ENCODE measurements at places on chromosomes 4 and X.

- no peak for DNase-seq
Measured at GRCh38 chr4:148651991-148652390, 209.8 kb upstream of the NR3C2 start.

DNA sequence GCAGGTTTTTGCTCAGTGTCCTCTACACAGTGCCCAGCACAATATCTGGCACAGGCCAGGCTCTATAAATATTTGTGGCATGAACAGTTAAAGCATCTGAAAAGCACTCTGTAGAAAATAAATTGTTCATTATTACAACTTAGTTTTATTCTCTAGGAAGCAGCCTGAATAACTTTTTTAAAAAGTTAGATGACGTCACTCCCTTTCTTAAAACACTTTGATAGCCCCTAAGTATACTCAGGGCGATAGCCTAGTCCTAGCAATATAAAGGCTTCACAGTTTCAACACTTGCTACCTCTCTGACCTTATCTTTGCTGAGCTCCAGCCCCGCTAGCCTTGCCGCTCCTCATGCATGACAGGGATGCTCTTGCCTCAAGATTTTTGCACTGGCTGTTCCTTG, 80.6 kb downstream of the GPM6A start:
- DNase-seq: no peak

DNA sequence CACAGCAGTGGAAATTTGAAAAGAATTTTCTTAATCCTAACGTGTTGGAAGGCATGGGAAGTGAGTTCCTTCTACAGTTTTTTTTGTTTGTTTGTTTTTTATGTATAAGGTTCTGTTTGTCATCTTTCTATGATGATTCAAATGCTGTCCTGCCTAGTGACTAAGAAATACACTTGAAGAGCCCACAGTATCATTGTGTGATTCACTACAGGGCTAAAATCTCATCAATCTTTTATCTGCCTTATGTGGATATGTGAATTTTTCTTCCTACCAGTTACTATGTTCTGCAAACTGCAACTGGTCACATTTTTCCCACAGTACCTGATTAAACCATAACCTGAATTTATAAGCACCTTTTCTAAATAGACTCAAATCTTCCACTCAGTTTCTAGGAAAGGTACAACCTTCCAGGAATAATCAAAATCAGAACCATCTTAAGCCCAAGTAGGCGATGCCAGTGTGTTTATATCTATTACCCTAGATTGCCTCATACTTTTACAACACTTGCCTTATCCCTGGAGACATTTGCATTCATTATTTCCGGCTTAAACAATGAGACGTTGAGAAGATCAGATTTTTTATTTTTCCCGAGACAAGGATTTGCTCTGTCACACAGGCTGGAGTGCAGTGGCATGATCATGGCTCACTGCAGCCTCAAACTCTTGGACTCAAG, 214.6 kb upstream of the GALNT7 start:
- DNase-seq: no peak

GRCh38 chrX:94204524-94204923, 530.5 kb downstream of the FAM133A start:
- no peak for DNase-seq

GRCh38 chr4:97038146-97038516, 1105.1 kb downstream of the STPG2 start:
- DNase-seq: no peak

GRCh38 chr4:187606581-187606980, 389.0 kb upstream of the ZFP42 start:
- DNase-seq: peak; percentile 14

- no peak for DNase-seq
Measured at GRCh38 chr4:123748806-123749205, 352.2 kb downstream of the SPRY1 start.

DNA sequence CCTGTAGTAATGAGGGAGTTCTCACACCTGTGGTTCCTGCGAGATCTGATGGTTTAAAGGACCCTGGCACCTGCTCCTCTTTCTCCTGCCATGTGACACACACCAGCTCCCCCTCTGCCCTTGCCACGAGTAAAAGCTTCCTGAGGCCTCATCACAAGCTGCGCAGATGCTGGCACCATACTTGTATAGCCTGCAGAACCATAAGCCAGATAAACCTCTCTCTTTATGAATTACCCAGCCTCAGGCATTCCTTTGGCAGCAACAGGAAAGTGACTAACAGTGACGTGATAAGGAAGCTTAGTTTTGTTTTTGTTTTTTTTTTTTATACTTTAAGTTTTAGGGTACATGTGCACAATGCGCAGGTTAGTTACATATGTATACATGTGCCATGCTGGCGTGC, 130.9 kb downstream of the AFAP1 start:
- no peak for DNase-seq

GRCh38 chr4:138870737-138871554, 144.6 kb upstream of the NOCT start:
- DNase-seq: peak; percentile 53

DNA sequence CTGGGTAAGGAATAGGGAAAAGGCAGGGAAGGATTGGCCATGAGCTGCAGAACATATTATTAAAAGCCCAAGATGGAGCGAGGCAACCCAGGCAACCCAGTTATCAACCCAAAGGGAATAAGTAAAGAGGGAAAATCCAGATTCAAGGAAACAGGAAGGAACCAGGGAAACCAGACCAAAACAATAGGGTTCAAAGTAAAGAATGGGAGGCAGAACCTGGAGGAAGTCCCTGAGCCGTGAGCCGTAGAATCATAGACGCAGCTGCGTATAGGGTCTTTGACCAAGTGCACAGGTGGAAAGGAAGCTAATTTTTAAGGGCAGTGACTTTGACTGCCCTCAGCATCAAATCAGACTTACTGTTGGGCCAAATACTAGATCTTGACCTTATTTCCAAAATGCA, 98.5 kb upstream of the SRD5A3 start:
- no peak for DNase-seq

DNA sequence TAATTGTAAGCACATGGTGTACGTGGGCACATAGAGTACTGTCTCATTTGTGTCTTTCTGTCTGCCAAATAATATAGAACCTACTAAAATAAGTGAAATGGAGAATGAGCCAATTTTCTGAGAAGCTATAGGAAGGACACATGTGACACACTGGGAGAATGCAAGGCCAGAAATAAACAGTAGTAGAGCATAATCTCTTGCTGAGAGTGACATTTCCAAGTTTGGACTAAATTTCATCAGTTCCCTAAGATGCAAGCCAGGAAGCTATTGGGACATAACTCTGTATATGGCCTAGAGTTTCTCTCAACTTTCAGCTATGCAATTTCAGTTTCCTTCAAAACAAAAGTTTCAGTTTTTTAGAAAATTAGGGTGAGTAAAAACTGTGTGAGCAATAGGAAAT, 638.7 kb downstream of the PCDH18 start:
- DNase-seq: no peak

GRCh38 chrX:135275973-135276372, 24.1 kb downstream of the ETDA start:
- DNase-seq: no peak

DNA sequence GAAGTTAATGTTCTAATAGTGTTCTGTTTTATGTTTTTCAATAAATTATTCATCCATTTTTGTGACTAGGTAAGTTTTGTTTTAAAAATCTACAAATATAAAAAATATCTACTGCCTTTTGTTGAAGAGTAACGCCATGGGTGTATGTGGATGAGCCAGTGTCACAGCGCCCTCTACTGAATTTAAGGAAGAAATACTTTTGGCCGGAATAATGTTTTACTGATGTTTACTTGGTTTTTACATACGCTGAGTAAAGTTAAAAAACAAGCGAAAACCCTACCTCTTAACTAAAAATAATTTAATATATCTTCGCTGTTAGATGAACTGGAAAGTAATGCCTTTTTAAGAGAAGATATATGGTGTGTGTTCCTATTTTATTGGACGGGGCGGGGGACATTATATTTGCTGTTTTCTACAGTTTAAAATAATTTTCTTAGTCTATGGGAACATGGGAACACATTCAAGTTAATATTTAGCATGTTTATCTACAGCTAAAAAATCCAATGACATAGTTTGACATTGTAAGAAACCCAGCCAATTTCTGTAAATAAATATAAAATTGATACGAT, 86.1 kb downstream of the CPE start:
- DNase-seq: peak; percentile 20

DNA sequence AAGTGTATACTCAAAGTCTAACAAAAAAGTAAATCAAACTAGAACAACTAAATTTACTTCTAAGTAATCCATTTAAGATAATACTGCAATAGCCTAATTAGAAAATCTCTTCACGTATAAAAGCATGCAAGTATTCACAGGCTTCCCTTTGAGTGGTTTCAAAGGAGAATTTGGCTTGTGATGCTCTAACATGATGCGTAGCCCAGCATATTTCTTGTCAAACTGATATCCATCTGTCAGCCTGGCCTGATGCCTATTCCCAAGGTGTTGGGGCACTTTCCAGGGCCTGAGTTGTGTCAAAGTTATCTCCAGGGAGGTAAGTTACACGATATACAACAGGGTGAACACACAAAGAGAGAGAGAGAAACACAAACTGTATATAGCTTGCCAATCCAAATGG, 287.0 kb upstream of the MAGEB18 start:
- DNase-seq: no peak

- no peak for DNase-seq
Measured at GRCh38 chrX:19860571-19860970, 26.8 kb downstream of the SH3KBP1 start.

GRCh38 chr4:97507587-97508245, 635.6 kb downstream of the STPG2 start:
- DNase-seq: no peak

- DNase-seq: no peak
Measured at GRCh38 chrX:34401411-34401810, 255.7 kb downstream of the TMEM47 start.

- no peak for DNase-seq
Measured at GRCh38 chr4:153728660-153729059, 31.2 kb downstream of the RNF175 start.

- no peak for DNase-seq
Measured at GRCh38 chrX:13170966-13171558, 126.6 kb upstream of the FAM9C start.

DNA sequence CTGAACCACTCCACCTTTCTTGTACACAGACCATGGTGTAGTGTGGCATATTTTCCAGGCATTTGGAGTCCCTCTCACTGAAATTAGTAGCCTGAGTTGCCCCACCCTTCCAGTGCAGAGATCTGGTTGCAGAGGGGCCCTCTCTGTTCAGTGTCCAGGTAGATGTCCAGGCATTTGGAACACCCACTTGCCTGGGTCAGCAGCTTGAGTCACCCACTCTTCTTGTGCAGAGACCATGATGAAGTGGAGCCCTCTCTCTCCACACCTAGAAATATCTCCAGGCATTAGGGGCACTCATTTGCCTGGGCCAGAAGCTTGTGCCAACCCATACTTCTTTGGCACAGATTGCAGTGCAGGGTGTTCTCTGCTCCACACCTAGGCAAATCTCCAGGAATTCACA, 2733.3 kb downstream of the PCDH7 start:
- no peak for DNase-seq

DNA sequence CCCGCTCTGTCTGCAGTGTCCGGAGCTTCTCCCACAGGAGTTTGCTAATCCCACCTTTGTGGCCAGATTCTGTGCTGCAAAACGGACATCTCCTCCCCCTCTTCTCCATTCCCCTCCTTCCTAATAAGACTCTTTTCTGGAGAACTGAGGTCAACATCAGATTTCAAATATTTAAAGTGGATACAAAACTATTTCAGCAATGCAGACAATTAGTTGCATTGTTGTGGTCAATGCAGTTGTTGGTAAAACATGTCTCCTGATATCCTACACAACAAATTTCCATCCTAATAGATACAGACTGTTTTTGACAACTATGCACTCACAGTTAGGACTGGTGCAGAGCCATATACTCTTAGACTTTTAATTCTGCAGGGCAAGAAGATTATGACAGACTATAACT, 5.1 kb upstream of the MCUB start:
- no peak for DNase-seq

DNA sequence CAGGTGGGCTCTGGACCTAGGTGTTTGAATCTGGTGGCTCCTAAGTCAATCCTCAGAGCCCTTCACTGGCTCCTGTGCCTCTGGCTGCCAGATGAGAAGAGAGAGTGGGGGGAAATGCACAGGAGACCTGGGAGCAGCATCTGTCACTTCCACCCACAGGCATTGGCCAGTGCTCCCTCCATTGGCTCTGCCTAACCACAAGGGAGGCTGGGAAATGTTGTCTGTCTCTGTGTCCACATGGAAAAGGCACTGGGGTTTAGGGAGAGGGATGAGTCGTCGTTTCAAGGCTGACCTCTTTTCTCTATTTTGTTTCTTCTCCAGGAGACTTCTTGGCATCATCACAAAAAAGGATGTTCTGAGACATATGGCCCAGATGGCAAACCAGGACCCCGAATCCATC, 76.4 kb downstream of the CLCN4 start:
- DNase-seq: no peak

DNA sequence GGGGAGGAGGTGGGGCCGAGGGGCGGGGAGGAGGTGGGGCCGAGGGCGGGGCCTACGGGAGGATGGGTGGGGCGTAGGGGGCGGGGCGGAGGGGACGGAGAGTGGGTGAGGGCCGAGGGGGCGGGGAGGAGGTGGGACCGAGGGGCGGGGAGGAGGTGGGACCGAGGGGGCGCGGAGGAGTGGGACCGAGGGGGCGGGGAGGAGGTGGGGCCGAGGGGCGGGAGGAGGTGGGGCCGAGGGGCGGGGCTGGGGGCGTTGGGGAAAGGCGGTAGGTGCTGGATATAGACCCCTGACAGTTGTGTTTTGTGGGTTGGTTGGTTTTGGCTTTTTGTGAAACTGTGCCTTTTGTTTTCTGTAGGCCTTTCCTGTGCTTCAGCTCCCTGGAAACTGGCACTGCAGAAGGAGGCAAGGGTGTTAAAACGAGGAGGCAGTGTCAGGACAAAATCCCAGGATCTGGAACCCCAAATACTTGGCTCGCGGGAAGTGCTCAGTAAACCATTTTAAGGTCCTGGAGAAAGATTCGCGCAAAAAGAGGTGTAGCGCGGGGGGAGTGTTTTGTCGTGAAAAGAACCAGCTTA, 580 bp upstream of the MMGT1 start:
- DNase-seq: peak; percentile 76

- no peak for DNase-seq
Measured at GRCh38 chr4:23855912-23856605, 33.8 kb downstream of the PPARGC1A start.

- DNase-seq: no peak
Measured at GRCh38 chr4:83581411-83582288, 45.7 kb downstream of the GPAT3 start.

DNA sequence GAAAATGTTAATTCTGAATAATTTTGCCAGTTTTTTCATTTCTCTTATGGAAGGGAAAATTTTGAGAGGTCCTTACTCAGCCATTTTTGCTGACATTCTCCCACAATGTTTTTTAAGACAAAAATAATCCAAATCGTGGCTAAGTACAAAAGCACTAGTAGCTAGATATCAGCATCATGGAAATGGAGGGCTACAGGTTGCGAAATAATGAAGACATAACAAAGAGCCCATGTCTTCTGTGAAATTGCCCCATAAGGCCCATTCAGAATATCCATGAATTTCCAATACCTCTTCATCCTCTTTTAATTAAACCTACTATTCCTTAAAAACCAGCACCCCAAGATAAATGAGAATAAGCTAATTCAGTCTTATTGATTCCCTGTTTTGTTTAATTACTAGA, 107.4 kb downstream of the HNRNPD start:
- DNase-seq: no peak

Measured in RPMI8226 (cell line).